Stimulated activated CD4-positive, alpha-beta T cell treated with anti-CD3 and anti-CD28 coated beads, Interleukin-2, amount 100 ng/mL, for 24 hours (primary cell): ENCODE measurements at places on chromosomes 3 and 15.

GRCh38 chr3:60281970-60282369 lies 969.3 kb downstream of the FHIT start:
- no peak for DNase-seq

DNA sequence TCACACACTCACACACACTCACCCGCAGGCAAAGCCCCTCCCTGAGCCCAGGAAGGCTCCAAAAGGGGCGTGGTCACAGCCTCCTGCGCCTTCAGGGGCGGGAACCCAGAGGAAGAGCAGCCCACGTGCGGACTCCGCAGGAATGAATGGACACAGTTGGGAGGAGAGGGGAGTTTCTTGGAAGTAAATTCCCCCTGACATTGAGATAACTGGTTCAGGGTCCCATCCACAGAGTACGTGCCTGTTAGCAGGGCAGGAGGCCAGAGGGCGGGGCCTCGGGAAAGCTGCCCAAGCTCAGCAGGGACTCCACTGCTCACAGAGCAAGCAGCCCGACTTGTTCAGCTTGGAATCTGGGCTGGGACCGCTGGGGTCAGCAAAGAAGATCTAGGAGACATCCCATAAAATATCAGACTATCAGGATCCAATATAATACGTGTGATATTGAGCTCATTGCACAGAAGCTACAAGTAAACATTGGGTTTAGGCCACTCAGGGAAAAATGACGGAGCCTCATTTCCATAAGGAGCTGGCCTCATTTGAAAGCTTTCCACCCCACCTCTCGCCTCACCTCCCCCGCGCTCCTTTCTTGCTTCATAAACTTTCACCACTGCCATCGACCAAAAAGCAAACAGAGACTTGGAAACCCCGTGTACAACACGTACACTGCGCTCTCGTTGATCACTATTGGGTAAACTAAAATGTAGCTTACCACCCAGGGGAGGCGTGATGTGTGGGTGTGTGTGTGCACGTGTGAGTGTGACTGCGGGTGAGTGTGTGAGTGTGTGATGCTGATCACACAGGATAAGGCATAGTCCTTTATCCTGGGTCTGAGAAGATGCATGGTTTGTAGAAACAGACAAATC lies 36.0 kb downstream of the TM2D3 start:
- DNase-seq: no peak

GRCh38 chr3:52934630-52935530 lies 37.5 kb upstream of the STIMATE start:
- DNase-seq: peak; percentile 56

DNA sequence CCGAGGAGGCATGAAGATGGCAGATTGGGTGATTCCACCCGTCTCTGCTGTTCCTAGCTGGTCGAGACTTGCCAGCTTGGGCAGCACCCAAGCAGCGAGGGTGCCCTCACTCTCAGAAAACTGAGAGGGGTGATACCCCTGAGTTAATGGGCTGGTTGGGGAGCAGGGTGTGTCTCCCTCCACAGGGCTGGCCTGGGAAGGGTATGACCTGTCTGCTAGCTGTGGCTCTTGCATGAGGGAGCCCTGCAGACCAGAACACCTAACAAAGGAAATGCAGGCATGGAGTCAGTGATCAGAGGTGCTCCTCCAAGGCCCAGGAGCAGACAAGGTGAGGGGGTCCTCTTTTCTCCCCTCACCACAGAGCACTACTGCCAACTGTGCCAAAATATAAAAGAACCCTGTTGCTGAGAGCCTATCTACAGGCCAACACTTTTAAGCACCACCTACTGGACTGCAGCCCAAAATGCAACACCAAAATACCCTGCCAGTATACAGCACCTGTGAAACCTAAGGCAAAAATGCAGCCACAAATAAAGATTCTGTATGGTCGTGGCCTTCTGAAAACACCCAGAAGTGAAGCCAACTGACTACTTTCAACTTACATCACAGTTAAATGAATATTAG lies 35.8 kb upstream of the PPM1L start:
- DNase-seq: no peak

DNA sequence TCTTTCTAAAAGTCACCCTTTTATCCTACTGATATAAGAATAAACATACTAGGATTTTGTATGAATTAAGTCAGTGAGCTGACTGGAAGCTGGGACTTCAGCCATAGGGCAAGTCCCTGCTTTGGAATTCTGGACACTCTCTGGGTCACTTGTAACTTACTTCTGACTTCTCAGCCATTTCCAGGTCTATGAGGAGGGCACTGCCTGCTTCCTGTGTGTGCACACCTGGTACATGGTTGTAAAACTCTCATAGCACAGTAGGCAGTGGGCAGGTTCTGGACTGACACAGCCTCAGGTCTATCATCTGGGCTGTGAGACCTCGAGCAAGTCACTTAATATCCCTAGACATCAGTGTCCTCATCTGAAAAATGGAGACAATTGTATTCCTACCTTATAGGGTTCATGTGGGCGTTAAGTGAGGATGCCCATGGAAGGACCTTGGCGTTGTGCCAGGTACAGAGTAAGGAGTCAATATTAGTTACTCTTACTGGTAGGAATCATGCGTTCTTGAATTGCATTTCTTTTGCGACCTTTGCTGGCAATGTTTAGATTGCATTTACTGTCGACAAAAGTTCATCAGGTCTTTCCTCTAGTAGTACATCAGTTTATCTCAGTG lies 27.5 kb upstream of the TGM5 start:
- DNase-seq: no peak

DNA sequence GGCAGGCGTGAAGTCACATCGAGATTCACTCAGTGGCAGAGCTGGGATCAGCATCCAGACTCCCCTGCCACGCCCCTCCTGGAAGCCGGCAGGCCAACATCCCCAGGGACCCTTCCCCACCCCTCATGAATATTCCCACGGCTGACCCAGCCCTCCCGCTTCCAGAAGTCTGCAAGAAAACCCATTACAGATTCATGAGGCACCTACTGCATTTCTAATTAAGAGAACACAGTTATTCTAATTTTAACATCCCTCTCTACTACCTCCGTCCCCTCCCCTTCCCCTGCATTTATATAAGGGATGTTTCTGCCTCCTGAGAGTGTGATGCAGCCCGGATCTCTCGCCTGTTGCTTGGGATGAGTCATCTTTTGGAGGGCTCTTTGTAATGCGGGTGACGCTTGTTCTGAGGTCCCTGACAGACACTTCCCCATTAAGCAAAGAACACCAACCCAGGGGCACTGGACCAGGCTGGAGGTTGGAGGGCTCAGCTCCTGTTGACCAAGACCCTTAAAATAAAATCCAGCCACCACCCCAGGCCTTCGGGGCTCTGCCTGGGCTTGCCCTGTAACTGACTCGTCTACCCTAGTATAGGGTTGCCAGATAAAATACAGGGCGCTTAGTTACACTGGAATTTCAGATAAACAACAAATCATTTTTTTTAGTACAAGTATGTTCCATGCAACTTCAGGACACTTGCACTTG lies 118.7 kb downstream of the NUP210 start:
- DNase-seq: no peak

GRCh38 chr15:101138913-101139880 lies 112.7 kb downstream of the CHSY1 start:
- DNase-seq: no peak

DNA sequence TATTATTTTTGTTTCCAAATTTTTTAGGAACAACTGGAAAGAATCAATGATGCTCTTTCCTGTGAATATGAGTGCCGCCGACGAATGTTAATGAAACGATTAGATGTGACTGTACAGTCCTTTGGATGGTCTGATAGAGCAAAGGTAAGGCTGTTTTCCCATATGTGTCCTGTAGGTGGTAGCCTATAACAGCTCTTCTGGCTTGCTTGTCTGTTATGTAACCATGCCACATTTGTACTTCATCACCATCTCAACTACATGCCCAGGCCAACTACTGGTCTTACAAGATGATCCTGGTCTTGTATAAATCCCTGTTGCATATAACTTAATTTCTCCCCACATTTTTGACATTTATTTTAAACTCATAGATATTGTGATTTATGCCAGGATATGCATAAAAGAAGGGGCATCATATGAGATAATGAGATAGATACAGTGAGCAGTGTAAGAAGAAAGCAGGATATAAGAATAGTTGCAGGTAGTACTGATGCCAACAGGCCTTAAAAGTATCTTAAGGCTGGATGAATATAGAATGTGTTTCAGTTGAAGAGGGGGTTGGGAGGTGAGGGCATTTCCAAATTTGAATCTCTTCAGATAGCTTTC lies 20.3 kb downstream of the FAM98B start:
- DNase-seq: peak; percentile 37

- no peak for DNase-seq
Observed at GRCh38 chr3:61300006-61300380, 48.7 kb upstream of the FHIT start.

DNA sequence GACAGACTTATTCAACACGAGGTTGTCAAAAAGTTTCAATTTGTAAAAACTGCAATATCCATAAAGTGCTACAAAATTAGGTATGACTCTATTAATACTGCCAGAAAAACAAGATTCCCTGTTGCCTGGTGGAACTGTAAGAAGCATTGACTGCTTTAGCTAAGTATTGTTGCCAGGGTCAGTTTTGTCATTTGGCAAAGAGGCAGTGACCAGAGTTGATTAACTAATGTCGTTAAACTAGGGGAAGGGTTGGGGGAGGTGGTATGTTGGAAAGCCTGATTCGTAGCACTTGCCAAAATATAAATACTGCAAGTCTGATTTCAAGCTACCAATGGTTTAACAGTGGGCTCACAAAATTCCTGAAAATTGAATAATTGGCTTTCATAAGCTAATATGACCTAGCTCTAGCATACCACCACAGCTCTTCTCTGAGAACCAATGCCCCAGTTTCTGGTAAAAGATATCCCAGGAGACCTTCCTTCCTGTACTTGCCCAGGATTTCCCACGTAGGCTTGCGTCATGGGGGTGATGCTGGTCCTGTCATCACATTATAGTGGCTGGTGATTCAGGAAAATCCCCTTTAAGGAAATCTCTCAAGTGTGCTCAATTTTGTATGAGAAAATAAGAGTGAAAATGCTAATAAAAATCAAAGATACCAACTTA lies 266.4 kb upstream of the TBC1D5 start:
- DNase-seq: no peak

DNA sequence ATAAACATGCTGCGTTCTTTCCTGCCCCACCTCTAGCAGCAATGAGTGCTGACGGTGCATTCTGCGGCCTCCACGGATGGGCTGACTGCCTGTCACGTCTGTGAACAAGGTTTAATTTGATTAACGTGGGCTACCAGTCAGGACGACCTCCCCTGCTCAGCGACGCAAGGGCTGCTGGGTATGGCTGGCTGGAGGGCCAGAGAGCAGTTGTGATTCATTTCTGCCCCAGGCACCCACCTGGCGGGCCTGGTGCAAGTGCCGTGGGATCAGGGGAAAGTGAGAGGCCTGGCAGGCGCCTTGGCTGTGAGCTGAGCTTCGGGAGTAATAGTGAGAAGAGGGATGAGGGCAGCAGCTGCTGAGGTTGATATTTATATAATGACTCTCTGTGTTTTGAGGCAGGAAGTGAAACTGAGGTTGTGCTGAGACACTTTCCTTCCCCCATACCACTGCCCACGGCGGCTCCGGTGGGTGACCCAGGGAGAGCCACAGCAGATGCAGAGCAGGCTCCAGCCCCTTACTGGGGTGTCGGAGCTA lies 190.4 kb upstream of the BCL6 start:
- peak; percentile 35 for DNase-seq

DNA sequence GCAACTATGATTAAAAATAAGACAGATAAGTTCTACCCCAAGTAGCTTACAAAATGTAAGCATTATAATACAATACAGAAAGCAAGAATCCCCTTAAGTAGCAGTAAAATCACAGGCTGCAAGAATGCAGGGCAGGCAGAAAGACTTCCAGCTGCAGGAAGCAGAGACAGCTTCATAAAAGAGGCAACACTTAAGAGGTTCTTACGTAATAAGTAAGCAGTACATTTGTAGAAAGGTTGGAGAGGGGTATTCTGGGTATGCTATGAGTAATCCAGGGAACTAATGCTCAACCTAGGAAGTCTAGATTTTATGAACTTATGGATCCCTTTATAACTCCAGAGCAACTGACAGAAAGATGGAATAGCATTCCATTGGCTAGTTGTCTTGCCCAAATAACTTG lies 151.6 kb downstream of the IL5RA start:
- no peak for DNase-seq

DNA sequence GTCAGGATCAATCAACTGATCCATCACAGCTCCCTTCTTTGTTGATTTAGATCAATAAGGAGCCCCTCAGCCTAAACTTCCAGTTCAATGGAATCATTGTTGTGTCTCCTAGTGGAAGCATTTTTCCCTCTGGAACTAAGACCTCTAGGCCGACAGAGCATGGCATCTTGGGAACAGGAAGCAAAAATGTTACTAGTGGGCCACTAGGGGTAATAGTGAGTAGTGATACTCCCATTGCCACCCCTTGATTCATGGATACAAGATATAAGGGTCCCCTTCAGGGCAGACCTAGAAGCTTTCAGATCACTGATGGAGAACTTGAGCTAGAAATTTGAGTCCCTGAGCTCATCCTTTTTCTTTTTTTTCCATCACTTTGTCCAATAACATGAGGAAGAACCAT lies 40.4 kb upstream of the AZI2 start:
- DNase-seq: no peak

DNA sequence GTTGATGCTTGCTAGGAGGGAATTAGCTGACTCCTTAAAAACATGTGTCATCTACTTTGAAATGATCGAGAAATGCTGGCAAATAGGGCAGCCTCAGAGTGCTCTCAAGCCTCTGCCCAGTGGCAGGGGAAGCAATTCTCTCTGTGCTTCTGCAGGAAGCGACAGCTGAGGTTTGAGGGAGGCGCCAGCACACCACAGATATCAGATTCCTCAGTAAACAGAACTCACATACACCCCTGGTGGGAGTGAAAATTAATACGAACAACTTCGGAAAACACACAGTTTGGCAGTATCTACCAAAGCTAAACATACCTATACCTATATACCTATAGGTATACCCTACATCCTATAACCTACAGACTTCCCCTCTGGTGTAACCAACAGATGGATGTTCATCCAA lies 61.3 kb downstream of the NSMCE3 start:
- DNase-seq: no peak

DNA sequence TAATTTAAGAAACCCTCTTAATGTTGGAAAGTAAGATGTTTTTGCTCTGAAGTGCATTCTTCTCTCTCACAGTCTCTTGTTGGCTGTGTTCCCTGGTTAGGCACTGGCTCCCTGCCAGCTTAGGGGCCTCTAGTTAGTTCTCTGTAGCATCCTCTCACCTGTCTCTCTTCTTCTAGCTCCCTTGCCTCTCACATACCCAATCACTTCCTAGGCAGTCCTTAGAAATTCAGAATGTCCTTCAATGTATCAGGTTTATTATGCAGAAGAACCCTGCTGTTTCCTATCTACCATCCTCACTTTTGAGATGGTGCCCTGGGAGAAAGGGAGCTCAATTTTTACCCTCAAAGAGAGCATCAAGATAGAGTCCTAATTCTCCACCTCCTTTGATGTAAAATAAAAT lies 36.2 kb upstream of the CPNE4 start:
- DNase-seq: no peak
